ENCODE measurements at places on chromosomes 7 and 10.

DNA sequence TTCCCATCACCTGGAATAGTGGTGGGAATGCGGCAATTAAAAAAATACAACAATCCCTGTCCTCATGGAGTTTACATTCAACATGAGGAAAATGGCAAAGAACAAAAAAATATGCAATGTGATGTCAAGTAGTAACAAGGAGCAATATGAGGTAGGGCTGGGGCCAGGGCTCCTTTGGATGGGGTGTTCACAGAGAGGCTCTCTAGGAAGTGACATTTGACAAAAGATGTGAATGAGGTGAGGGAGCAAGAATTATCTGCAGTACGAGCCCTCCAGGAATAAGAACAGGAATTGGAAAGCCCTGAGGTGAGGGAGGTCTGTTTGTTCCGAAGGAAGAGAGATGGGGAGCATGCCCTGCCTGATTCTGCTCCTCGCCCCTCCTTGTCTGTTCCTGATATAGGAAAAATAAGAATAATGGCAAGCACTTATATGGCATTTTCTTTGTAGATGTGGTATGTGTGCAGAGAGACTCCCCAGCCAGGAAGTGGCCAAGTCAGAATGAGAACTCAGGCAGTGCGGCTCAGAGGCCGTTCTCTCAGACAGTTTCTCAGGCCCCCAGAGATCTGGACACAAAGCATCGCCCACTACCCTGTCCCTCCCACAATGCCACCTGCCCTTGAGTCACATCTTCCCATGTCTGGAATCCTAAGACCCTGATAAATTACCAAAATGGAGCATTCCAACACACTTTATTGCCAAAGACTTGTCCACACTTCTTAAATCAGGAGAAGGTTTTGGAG, 105.6 kb downstream of the APBB1IP start:
- no peak for DNase-seq

GRCh38 chr10:120005207-120006201, 113.0 kb downstream of the SEC23IP start:
- no peak for DNase-seq

DNA sequence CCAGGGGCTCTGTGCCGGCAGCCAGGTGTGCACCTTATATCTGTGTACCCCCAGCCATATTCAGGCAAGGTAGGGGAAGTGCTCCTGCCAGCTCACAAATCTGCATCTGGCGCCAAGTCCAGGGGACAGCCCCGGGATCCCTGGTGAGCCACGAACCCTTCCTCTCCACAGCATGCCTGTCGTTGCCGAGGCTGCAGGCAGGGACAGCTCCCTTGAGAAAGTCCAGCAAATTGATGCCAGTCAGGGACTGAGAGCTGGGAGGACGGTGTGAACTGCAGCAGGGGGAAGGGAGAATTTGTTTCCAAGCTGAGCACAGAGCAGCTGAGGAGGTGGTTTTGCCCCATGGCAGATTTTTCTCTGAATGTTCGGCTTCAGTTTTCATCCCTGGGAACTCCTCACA, 919 bp downstream of the PLA2G12B start:
- no peak for DNase-seq

GRCh38 chr10:78687626-78688025, 381.1 kb upstream of the ZMIZ1 start:
- no peak for DNase-seq

GRCh38 chr7:121107923-121108498, 119.5 kb downstream of the CPED1 start:
- DNase-seq = no peak

DNA sequence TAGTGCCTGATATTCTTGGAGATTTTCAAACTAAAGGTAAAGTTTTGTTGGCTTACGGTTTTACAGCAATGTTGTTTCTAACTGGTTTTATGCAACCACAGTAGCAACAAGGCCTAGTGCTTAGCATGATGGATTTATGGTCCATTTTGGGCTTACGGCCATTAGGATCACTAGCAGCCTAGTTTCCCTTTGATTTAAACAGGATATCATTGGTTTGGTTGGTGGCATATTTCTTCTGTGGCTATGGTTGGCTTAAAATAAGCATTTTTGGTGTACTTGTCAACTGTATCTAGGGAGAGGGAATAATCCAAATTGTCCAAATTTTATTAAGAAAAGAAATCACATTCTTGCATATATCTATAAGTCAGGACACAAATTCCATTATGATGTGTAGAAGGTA, 194.0 kb downstream of the HDAC9 start:
- DNase-seq = no peak

- no peak for DNase-seq
Measured at GRCh38 chr10:104642658-104643302, 1.7 kb downstream of the SORCS3 start.

Measured in activated CD4-positive, alpha-beta T cell treated with anti-CD3 and anti-CD28 coated beads for 24 hours (primary cell).